ENCODE measurements at places on chromosomes 1 and 21.

GRCh38 chr1:35777109-35777508 is 7.3 kb upstream of the CLSPN start:
- no peak for DNase-seq

DNA sequence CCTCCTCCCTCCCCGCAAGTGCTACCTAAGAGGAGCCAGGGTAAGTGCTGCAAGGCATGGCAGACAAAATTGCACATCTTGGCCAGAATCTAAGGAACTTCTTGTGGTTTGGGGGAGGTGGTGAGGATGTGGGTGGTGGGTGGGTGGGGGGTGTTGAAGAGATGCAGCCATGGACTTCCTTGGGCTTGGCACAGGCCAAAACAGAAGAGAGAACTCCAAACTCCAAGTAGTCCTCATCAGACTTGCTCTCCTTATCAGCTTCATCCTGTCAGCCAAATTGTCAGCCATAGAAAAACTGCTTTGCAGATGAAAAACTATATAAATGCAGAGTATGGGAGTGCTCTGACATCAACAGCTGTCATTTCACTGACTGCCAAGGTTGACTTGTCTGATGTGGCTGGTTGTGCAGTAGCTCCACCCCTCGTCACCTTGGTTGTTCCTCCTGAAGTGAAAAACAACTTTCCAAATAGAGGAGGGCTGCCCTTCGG is 7.1 kb downstream of the AMIGO1 start:
- peak; percentile 68 for DNase-seq

DNA sequence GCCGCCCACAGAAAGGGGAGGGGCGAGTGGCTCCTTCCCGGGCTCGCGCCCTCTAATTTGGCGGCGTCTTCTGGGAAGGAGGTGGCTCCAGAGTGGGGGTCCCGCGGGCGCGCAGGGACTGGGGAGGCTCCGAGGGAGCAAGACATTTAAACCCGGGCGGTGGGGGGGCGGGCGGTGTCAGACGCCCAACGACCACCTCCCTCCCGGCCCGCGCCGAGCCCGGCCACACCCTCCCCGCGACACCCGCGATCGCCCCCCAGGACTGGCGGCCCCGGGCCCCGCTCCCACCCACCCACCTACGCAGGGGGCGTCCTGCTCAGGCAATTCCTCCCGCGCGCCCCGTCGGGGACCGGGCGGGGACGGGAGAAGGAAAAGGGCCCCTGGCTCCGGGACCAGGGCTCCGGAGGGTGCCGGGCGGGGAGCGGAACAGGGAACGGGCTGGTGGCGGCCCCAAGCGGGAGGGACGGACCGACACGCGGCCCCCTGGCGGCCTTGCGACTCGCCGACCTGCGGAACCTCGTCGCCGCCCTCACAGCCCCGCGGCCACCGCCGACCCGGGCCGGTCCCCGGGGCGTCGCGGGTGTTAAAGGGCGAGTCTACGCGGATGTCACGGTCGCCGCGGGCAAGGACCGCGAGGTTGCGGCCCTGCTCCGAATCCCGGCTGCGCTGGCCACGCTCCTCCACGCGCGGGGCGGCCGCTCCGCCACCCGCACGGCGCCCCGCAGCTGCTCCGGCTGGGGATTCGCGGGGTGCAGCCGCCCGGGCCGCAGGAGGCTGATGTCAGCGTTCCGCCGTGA is 94.0 kb upstream of the FMN2 start:
- DNase-seq = no peak

DNA sequence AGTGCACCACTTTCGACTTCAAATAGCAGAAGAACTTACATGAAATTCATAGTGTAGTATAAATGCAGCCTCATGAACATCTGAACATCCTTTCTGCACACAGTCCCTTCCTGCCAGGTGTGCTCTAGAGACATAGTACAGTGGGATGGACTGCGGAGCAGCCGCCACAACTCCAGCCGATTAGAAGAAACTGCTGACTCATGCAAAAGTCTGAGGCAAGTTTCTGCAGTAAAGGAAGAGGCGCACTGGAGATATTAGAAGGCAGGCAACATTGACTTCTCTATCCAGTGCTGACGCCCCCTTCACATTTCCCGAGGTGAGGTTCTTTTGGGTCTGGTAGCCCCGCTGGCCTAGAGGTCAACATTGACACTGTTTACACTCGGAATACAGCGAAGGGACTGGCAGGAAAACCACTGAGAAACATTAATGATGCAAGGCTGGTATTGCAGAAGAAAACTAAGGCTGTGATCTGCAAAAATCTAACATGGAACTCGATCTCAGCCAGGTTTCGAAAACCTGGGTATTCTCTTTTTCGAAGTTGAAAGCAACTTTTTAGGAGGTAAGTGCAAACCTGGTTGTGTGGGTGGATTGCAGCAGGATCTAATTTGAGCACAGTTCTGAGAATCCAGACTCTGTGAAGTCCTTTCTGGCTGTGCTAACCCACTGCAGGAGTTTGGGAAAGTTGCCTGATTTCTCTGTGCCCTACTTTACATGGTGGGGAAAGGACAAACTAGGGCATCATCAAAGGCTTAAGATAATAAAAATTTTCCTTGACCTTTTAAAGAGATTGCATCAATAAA is 90.7 kb downstream of the CDC7 start:
- no peak for DNase-seq

- DNase-seq = no peak
These were observed 21.7 kb downstream of the PDXK start for GRCh38 chr21:43740497-43741156.

- DNase-seq = no peak
These were observed 48.7 kb downstream of the SPAG17 start for GRCh38 chr1:118136187-118136941.
